ENCODE measurements at places on chromosomes 3 and 15. TPM values are rescaled to one million over a fixed set of nuclear protein-coding genes. Genes with fewer than 3 reads are reported as not detected.

DNA sequence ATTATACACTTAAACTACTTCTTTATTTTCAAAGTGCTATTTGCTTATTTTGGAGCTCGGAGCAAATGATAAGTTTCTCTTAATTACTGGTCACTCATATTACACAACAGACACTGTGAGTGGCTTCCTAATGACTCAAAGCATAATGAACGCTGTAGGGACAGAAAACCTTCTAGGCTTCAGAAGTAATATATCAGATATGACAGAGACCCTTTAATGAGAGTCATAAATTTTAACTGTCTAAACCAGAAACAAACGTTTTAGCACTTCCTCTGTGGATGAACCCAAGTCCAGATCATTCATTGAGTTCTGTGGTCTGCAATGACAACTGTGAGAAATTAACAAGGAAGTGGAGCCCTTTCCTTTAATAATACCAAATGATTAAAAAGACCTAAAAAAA, 66.6 kb downstream of the ARPP21 start:
- no peak for DNase-seq

DNA sequence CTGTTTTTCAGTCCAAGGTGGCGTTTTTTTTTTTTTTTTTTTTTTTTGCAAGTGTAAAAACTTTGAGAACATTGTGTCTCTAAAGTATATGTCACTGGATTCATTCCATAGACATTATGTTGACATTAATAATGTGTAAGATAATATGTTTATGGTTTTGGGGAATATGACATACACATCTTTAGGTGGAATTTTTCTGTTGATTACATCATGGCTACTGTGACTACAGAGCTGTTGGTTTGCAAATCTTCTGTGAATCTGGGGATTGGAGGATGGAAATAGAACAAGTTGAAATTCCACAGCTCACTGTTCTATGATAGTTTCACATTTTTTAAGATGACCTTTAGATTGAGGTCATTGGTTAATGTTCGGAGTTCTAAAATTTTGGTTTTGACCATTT, 24.4 kb upstream of the PLSCR2 start:
- DNase-seq = no peak

- DNase-seq = no peak
Measured at GRCh38 chr15:29668120-29668602, 154.1 kb downstream of the TJP1 start.

- DNase-seq = no peak
Measured at GRCh38 chr15:93048759-93049161, 40.3 kb downstream of the RGMA start.

The CASR gene
- total RNA-seq = not detected

DNA sequence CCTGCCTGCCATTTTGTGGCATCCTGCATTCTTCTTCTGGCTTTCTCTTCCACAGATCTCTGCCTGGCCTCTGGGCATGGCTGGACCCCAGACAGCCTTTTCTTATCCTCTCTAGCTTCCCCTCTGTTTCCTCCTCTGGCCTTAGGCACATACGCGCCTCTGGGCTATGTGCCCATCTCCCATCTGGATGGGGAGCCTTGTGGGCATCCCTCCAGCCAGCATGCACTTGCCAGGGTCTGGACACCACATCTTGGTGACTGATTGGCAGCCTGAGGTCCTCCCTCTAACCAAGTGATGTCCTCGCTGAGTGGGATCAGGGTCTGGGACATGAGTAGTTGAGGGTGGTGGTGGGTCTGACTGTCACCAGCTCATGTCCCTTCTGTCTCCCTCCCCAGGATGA, 12.8 kb downstream of the PLEKHO2 start:
- DNase-seq = no peak

The TNFSF10 gene
- total RNA-seq = 111 TPM

- DNase-seq = no peak
Measured at GRCh38 chr15:60073466-60073840, 69.3 kb downstream of the FOXB1 start.

Data from natural killer cell treated with Interleukin-12 subunit alpha and Interleukin-12 subunit beta and Interleukin-15 and Interleukin-18, amount 100 ng/mL, for 72 hours (primary cell).